ENCODE measurements at places on chromosomes 3 and 15. TPM values are rescaled to one million over a fixed set of nuclear protein-coding genes. Genes with fewer than 3 reads are reported as not detected.

The LRRIQ4 gene
- not detected for total RNA-seq

The SKOR1 gene
- total RNA-seq = 0.31 TPM

DNA sequence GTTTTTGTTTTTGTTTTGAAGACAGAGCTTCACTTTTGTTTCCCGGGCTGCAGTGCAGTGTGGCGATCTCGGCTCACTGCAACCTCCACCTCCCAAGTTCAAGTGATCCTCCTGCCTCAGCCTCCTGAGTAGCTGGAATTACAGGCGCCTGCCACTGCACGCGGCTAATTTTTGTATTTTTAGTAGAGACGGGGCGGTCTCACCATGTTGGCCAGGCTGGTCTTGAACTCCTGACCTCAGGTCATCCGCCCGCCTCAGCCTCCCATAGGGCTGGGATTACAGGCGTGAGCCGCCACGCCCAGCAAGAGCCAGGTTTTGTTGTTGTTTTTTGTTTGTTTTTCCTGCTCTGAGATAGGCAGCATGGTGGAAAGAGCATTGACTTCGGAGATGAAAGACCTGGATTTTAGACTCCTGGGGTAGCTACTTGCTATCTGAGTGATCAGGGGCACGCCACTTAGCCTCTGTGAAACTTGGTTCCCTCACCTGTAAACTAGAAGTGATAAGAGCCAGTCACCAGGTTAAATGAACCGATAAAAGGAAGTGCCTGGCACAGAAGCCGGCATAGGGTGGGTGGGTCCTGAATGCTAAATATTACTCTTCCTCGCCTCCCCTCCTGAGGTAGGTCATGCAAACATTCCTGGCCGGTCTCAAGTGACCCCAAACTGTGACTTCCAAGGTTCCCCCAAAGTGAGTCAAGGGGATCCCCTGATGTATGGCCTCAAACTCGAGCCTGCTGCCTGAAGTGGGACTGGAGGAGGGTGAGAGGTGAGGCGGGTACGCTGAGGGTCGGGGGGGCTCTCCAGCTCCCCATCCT lies 62.9 kb upstream of the MCF2L2 start:
- no peak for DNase-seq

The DHFR2 gene
- total RNA-seq = 9.3 TPM

GRCh38 chr15:99485153-99485961 lies 80.4 kb upstream of the MEF2A start:
- DNase-seq = no peak

DNA sequence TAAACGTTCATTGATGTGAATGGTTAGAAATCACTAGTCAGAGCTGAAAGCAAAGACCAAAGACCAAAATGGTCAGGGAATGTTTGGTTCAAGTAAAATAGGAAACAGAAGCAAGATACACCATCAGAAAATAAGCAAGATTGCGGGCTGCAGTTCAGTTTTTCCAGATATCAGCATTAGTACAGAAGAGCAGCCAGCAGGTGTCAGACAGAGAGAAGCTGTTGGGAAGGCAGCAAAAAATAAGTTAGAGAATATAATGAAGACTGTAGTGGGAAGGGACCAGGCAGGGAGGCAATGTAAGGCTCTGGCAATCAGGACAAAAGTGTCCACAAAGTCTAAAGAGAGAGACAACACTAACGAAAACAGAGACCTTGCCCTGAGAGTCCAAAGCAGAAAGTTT lies 639.4 kb upstream of the NAALADL2 start:
- no peak for DNase-seq

- no peak for DNase-seq
These were observed 812 bp upstream of the SEC62 start for GRCh38 chr3:169965562-169966427.

DNA sequence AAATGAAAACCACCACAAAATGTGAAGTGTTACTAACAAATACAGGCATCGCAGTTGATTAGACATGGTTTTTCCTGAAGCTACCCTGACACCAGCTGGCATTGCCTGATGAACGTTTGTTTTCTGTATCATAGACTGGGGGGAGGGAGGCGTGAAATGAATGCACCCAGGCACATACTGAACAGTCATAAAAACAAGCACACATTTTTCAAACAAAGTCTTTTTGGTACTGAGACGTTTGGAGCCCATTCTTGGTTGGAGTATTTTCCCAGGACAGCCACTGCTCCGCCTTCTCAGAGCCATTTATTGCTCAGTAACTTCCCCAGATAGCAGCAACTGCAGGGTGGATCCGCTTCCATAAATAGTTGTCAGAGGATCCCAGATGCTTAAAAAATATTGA lies 52.4 kb downstream of the KLF13 start:
- no peak for DNase-seq

The ABHD6 gene
- total RNA-seq = 4.1 TPM

- no peak for DNase-seq
These were observed 672 bp upstream of the KY start for GRCh38 chr3:134651347-134652041.

DNA sequence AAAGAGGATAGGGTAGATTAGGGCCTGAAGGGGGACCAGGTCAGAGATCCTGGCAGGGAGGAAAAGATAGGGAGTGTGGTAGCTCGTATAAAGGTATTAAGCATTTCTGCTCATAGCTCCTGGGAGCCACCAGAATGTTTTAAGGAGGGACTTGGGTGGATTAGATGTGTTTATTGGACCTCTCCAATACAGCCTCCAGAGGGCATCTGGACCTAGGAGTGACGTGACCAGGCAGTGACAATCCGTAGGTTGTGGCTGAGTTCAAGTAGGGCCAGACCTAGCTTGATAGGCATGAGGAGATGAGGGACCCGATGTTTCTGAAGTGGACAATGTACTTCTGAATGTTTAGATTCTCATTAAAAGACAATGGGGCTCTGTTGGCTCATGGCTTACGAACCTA lies 435.2 kb downstream of the MCTP2 start:
- DNase-seq = no peak

The PLSCR5 gene
- total RNA-seq = not detected

The KBTBD12 gene
- total RNA-seq = not detected
